ENCODE measurements at places on chromosomes 5 and 9. TPM values are rescaled to one million over a fixed set of nuclear protein-coding genes. Genes with fewer than 3 reads are reported as not detected.

- DNase-seq, result no peak
These were observed 147.6 kb downstream of the COL23A1 start for GRCh38 chr5:178442405-178443257.

DNA sequence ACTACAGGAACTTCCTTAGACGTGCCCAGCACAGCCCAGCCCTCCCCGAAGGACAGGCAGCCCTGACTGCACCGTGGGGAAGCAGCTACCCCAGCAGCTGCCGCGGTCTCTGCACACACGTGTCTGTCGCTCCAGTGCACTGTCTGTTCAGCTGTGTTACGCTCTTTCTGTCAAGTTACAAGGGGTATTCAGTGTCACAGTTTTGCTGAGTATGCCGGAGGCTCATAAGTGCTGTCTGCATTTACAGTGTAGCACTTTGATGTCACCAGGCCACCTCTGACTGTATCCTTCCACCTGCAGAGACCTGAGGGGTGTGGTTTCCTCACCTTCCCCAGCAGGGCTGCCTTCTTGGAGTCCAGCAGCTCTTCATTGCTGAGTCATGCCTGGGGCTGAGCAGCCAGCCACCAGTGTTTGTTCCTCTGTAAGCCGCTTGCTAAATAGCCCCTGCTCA is 126.8 kb downstream of the EHMT1 start:
- peak; percentile 38 for DNase-seq

- no peak for DNase-seq
These were observed 759.4 kb upstream of the C9orf72 start for GRCh38 chr9:28332648-28333047.

- no peak for DNase-seq
These were observed 11.4 kb upstream of the MATR3 start for GRCh38 chr5:139282197-139282557.

- DNase-seq, result no peak
These were observed 974 bp downstream of the CLINT1 start for GRCh38 chr5:157857816-157858526.

DNA sequence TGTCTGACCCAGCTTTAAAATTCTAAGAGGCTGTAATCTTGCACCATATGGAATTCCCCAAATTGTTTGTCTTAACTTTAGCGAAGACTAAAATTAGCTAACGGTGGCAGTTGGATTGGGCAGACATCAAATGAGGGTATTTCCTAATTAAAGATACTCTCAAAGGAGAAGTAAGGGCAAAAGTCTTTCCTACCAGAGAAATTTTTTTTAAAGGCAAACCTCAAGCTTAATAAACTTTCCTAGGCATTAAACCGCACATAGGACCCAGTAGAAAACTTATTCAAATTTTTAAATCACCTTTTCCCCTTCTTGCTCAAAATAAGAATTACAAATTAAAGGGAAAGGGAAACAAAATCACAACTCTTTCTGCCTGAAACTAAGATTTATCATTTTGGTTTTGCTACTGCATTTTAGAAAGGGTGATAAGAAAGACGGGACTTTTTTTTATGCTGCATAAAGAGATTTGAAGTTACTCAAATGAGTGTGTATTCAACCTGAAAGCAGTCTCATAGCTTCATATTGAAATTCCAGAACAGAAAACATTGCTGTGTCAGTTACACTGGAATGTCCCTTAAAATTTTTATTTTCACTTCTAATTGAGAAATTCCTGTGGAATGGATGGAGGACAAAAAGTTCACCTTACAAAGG is 189.1 kb upstream of the PTGER4 start:
- no peak for DNase-seq

DNA sequence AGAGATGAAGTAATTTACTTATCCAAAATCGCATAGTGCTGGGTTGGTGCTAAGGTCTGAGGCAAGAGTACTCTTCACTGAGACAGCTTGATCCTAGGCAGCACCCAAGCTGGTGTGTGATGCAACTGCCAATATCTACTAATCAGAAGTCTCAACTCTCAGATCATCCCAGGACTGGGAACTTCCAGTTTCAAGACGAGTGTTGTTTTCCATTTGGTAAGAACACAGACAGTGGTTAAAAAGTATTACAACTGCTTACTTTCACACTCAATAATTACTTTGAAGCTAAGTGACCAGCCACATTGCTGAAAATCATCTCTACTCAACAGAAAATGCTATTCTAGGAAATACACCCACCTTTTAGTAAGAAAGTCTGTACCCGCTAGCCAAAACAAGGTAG is 45.3 kb downstream of the FBXW11 start:
- DNase-seq, result no peak

DNA sequence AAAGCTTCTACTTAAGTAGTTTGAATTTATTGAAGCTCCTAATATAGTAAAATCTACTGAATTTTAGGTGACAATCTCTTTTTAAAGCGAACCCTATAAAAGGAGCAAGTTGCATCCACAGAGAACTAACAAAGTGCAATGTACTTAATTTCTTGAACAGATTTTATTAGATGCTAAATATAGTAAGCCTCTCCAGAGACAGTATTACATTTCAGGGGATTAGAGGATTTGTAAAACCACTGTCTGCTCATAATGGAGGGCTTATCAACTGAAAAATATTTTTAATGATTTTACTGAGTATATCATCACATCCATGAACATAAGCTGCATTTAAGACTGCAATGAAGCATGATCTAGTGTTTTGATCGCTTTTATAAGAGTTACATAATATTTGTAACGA is 230.0 kb upstream of the EFNA5 start:
- DNase-seq, result no peak

AQP7 gene
- total RNA-seq, result not detected

DNA sequence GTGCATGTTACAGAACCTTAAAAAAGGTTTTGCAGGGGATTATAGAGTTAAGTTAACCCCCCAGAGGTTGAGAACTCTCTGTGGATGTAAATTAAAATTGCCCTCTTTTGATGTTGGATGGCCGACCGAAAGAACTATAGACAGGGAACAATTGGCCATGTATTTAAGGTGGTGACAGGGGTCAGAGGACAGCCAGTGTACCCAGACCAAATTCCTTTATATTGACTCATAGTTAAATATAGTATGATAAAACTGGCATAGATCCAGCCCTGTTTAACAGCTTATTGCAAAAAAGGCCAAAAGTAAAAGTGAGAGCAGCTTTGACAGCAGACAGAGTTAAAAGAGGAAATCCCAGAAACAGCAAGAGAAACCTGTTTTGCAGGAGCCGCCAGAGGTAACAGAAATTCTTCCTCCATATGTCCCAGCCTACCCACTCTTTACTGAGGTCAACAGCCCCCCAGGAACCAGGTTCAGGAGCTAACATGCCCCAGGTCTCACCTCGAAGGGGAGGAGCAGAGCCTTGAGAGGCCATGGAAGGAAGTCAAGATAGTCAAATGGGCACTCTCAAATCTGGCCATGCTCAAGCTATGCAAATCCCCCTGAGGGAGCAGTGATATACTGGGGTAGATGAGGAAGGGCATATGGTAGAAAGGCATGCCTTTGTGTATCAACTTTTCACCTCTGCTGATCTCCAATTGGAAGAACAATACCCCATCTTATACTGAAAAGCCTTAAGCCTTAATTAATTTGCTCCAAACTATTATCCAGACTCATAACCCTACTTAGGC is 156.4 kb upstream of the COX7C start:
- DNase-seq, result peak; percentile 5

GRCh38 chr9:108746001-108746400 is 109.8 kb downstream of the ACTL7B start:
- DNase-seq, result no peak

NUP188 gene
- 39.9 TPM for total RNA-seq

- DNase-seq, result no peak
These were observed 123.5 kb downstream of the DAB2IP start for GRCh38 chr9:121774715-121775613.

DNA sequence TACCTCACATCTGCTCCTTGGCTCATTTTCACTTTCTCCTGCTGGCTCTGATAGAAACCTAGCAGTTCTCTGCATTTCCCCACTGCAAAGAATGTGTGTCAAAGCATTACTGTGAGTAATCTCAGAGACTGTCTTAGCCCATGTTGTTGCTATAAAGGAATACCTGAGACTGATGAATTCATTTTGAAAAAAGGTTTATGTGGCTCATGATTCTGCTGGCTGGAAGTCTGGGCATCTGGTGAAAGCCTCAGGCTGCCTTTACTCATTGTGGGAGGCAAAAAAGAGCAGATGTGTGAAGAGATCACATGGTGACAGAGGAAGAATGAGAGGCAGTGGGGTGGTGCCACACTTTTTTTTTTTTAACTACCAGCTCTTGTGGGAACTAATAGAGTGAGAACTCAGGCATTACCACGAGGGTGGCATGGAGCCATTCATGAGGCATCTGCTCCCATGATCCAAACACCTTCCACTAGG is 191.6 kb upstream of the CTNND2 start:
- DNase-seq, result no peak

- DNase-seq, result no peak
These were observed 643 bp downstream of the PLEKHG4B start for GRCh38 chr5:92401-93220.

DNA sequence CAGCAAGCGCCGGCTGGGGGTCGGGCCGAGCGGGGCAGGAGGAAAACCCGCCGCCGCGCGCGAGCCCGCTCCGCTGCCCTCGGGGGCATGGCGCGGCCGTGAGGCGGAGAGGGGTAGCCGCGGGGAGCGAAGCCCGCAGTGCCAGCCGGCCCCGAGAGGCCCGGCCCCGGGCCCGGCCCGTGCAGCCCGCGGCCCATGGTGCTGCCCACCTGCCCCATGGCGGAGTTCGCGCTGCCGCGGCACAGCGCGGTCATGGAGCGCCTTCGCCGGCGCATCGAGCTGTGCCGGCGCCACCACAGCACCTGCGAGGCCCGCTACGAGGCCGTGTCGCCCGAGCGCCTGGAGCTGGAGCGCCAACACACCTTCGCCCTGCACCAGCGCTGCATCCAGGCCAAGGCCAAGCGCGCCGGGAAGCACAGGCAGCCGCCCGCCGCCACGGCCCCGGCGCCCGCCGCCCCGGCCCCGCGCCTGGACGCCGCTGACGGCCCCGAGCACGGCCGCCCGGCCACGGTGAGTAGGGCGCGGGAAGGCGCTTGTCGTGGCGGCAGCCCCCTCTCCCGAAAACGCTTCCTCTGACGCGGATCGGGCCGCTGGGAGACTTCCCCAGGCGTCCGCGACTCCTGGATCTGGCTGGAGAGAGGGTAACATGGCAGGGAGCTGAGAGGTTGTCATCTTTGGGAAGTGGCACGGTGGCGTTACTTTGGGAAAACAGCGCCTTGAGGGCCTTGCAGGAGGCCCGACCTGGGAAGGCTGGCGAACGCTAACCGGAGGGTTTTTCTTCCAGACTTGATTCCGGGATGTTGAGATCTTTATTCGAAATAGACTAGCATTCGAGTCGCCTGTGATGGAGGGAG is 523 bp downstream of the MAML1 start:
- DNase-seq, result no peak

PCDHA9 gene
- total RNA-seq, result under 0.01 TPM

DNA sequence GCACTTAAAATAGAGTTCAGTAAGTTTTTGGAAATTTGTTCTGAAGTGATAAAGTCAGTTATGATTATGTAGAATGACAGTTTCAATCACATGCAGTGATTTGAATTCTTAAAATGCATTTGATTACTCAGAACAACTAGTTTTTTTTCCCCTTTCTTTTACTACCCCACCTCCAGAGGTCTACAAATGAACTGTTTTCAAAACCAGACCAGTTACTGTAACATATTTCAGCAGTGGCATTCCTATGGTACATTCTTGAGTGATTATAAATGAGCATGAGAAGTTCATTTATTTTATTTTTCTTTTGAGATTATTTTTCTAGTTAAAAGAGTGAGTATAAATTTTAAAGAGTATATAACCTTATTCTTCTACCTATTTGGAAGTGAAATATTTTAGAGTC is 71.6 kb downstream of the NNT start:
- DNase-seq, result no peak

DNA sequence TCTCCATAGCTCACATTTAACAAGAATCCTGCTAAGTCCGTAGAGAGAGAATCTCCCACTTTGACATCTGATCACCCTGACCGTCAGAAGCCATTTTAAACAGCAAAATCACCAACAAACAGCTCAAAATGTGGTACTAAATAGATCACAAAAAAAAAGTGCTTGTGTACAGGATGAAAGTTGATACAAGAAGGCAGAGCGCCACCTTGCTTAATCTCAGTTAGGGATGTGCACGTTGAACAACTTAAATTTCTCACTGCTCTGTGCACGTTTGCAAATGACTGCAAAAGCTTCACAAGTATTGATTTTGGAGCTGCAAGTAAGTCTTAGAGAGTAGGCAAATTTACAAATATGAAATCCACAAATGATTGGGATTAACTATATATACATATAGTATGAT is 63.1 kb upstream of the NREP start:
- no peak for DNase-seq

- DNase-seq, result no peak
These were observed 69.3 kb downstream of the PAX5 start for GRCh38 chr9:36964791-36965190.

DNA sequence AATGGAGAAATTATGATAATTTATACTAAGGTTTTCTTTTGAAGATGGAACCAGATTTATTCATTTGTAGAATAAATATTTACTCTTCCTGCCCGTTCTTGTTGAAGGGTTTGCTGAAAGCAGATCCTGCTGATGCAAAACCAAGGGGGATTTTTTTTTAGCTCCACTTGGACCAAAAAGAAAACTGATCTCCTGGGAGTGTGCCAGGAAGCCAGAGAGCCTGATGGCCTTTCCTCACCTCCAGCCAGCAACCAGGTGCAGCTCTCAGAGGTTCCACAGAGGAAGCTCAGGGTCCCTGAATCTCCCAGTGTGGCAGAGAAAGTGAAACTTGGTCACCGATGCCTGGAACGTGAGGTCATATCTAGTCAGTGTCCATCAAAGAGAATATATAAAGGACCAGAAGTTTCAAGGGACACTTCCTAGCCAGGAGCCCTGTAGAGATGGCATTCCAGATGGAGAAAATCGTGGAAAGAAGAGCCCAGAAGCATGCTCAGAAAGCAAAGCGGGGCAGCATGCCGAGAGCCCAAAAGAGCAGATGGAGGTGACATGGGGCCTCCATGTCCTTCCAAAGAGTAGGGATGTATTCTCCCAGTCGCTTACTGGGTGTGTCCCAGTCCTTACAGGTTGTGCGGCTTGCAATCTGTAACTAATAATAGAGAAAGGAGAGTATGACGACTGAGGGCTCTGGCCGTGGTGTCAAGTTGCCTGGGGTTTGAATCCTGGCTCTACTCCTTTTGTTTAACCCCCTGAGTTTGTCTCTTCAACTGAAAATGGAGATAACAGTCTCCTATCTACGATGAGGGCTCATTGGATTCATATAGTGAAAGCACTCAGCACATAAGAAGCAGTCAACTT is 12.2 kb downstream of the AFAP1L1 start:
- DNase-seq, result no peak
